Fibroblast of villous mesenchyme (primary cell): ENCODE measurements at places on chromosomes 3 and 15. TPM values are rescaled to one million over a fixed set of nuclear protein-coding genes. Genes with fewer than 3 reads are reported as not detected.

DYNLT2B gene
- 6.9 and 7.1 TPM in 2 replicates for total RNA-seq

BMF gene
- total RNA-seq, result 0.86 and 10.0 TPM in 2 replicates

DNAH1 gene
- 4.7 and 4.8 TPM in 2 replicates for total RNA-seq

DNA sequence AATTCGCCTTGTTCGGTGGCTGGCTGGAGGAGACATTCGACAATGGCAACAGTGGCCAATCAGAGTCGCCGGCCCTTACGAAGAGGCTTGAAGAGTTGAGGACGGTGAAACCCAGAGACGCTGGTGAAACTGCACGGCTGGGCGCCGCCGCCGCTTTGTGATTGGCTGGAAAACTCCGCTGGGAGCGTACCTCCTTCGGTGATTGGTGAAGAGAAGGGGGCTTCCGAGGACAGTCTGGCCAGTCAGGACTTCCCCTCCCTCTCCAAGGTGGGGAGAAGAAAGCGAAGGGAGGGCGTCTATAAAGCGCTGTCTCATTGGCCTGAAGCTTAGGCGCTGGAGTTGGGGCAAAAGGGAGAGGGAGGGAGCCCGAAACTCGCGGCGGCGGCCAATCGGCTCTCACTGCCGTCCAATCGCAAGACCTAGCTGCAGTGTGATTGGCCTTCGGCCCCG lies 554 bp upstream of the GSK3B start:
- DNase-seq, result peak; percentile 100

DNA sequence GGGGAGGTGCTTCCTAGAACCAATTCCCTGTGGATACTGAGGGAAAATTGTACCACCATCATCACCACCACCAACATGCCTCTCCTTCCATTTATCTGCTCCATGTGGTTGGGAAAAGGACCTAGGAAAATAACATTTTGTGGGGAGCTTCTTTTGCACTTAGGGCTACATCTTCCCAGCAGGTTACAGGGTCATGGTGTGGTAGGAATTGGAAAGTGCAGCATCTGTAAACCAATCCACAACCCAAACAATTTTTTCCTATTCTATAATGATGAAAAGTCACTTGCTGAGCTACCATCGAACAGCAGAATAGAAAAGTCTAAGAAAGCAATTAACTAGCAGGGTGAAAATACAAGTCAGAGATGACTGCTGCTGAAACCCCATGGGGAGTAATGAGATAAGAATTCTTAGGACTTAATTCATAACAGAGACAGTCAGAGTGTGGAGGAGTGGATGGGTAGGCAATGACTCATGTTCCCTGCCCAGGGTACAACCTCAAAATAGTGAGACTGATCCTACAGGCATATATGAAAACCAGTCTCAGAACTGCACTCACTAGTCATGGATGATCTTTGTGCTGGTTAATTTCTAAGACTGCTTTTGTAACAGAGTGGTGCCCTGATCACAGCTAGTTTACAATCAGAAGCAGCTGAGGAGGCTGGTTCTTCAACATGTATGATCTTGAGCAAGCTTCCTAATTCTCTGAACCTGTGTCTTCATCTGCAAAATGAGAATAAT lies 38.1 kb upstream of the LEKR1 start:
- DNase-seq, result peak; percentile 91

GRCh38 chr3:21409401-21409800 lies 341.6 kb downstream of the ZNF385D start:
- DNase-seq, result no peak

- DNase-seq, result peak; percentile 84
Observed at GRCh38 chr3:64353226-64353625, 128.0 kb upstream of the PRICKLE2 start.

DNA sequence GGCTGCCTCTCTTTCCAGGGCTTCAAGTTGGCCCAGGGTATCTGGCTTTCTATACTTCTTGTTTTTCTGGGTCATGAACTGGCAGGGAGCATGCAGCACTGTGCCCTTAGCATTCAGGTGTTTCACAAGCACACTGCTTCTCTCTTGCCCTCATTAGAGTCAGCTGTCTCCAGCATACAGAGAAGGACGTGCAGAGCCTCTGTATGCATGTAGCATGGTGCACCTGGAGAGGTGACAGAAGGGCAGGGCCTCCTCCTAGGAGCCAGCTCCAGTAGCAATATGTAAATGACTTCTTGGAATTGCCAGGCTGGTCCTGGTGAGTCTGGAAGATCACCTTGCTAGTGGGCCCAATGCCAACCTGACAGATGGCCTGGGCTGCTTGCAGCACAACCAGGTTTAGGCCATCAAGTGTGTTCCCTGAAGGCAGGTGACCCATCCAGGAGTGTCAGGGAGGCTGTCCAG lies 44.8 kb upstream of the ATP2C1 start:
- no peak for DNase-seq

DNA sequence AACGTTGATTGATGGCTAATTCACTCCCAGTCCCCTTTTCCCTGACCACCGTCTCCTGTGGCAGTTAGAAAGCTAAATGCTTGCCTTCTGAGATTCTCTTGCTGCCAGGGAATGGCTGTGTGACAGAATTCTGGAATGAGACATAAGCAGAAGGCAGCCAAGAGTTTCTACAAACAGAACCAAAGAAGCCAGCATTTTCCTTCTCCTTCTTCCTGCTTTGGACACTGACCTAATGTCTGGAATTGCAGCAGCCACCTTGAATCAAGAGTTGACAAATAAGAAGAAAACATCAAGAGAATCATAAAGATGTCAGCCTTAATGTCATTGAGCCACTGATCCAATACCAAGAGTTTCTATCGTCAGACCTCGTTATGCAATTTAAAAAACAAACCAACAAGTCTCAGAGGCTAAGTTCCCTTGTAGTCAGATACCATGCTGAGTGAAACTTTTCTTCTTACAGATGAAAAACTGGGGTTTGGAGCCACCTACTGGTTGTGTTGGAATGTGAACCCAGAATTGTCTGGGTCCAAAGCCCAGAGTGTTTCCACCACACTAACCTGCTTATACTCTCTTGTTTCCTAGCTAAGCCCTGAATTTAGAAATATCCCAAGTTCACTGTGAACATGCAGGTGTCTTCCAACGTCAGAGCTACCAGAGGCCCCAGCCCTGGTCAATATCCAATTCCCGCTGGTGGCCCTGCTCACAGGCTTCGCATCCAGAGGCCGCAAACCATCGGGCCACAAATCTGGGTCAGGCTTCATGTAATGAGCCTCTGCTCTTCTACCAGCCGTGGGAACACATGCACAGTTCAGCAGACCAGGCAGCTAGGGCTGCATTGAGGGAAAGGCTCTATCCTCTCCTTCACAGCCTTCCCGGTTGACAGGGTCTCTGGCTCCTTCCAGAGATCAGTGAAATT lies 42.5 kb downstream of the MCF2L2 start:
- DNase-seq, result peak; percentile 83

GRCh38 chr3:113270068-113270467 lies 58.7 kb downstream of the BOC start:
- DNase-seq, result no peak
